Right renal cortex interstitium (tissue), 3 donors: ENCODE measurements at places on chromosomes 13 and 19.

DNA sequence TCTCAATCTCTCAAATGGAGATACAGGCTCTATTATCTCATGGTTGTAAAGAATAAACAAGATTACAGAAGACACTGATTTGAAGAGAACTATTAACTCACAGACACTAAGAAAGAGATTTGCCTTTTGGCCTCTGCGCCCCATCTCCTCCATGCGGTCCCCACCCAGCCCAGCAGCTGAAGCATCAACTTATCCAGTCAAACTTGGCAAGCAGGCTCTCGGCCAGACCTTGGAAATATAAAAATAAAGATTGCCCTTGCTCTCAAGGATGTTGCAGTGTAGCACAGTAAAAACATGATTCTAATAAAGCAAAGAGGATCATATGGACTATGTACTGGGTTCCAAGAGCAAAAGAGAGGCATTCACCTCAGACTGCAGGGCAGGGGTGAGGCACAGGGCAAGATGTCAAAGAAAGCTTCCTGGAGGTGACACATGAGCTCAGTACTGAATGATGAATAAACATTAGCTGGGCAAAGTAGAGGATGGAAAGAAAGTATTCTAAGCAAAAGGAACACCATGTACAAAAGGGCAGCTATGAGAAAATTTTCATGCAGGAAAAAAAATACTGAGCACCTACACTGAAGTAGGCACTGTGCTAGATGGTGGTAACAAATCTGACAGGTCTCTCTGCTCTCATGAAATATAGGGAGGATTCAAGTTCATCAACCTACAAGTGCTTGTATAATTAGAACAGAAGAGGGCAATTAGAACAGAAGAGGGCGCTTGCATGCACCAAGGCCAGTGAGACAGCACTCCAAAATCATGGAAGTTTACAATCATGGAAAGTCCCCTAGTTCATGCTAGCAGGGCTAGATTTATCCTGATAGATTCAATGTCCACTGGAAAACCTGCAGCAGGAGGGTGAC is 85.0 kb downstream of the SACS start:
- DNase-seq = no peak

- no peak for DNase-seq
Measured at GRCh38 chr19:48149430-48149829, 20.7 kb downstream of the LIG1 start.

DNA sequence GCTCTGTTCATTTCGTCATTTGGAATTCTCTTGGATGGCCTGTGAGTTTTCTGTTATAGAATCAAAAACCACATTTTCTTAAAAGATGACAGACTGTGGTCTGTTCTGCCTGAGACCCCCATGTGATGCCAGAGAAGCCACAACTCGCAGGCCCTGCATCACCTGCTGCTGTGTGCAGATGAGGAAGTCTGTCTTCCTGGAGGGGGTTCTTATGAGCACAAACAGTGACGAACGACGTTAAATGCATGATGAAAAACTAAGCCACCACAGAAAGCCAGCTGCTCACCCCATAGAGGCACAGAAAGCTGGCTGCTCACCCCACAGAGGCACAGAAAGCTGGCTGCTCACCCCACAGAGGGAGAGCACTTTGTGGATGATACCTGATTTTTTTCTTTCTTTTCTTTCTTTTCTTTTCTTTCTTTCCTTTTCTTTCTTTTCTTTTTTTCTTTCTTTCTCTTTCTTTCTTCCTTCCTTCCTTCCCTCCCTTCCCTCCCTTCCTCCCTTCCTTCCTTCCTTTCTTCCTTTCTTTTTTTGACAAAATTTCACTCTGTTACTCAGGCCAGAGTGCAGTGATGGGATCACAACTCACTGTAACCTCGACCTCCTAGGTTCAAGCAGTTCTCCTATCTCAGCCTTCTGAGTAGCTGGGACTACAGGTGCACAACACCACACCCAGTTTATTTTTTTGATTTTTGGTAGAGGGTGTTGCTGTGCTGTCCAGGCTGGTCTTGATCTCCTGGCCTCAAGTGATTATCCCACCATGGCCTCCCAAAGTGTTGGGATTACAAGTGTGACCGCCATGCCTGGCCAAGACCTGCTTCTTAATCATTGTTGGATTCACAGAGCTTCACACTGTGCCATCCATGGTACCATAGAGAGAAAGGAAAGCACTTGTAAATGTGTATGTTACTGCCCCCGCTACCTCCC is 1191.4 kb downstream of the UQCRFS1 start:
- DNase-seq = no peak

- no peak for DNase-seq
Measured at GRCh38 chr13:25927932-25928331, 123.9 kb downstream of the SHISA2 start.
